ENCODE measurements at places on chromosomes 16 and 17. TPM values are rescaled to one million over a fixed set of nuclear protein-coding genes. Genes with fewer than 3 reads are reported as not detected.

GP1BA gene
- total RNA-seq = not detected

PTX4 gene
- not detected for total RNA-seq

MYH2 gene
- total RNA-seq = not detected

- DNase-seq = no peak
Measured at GRCh38 chr16:85722128-85722893, 28.6 kb downstream of the C16orf74 start.

DNA sequence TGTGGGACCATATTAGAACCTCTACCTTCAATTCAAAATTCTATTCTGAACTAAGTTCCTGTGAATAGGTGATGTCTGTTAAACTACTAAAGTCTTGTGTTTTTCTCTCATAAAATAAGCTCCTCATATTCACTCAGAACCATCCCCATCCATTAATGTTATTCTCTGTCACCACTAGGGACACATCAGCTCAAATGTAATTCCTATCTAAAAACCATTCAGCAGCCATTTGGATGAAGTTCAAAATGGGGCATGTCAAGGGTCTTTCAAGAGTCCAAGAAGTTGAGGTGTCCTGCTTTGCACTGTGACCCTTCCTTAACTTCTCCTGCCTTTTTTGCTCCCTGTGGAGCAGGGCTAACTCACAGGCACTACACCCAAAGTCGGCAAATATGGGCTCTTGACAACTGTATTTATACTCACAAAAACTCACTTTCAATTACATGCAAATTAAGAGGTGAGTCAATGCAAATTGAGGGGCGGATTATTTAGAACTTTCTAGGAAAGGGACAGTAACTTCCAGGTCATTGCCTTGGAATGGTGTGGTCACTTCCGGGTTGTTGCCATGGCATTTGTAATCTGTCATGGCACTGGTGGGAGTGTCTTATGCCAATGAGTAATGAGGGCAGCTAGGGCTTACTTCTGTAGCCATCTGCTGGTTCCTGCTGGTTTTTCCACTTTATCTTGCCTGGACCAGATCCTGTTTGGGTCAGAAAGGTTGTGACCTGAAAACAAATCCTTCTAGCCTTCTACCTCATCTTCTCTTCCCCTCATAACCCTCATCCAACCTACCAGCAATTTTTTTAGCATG is 128.2 kb upstream of the COX10 start:
- DNase-seq = no peak

- no peak for DNase-seq
Measured at GRCh38 chr17:40496170-40496569, 5.3 kb downstream of the TNS4 start.

DNA sequence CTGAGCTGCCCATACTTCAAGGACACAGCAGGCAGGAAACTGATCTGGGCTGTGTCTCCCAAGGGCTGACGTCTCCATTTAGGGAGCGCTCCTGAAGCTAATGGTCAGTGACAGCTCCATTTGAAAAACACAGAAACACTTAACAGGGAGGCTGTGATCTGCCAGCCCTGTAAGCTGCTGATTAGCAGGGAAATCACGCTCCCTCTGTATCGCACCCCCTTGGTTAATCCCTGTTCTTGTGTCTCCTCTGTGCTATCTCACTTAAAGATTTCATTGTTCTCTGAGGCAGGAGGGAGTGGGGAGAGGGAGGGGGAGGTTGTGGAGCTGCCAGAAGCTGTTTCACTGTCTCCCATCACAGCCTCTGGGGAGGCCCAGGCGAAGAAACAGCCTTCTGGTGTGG is 47.4 kb upstream of the CACNG3 start:
- no peak for DNase-seq

GRCh38 chr17:4945944-4946280 is 2.4 kb downstream of the PFN1 start:
- DNase-seq = no peak

DNA sequence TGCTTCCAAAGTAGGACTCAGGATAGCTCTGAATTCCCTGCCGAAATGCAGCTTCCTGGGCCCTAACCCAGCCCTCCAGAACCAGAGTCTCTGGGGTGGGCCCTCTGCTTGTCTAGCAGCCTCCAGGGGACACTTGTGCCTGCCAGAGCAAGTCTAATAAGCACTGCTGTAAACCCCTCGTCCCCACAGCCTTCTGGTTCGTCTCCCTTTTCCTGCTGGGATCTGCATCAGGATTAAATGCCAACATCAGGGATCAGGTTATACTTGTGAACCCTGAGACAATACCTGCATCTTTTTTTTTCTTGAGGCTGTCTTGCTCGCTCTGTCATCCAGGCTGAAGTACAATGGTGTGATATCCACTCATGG is 282.0 kb downstream of the SEC14L1 start:
- DNase-seq = no peak

DNA sequence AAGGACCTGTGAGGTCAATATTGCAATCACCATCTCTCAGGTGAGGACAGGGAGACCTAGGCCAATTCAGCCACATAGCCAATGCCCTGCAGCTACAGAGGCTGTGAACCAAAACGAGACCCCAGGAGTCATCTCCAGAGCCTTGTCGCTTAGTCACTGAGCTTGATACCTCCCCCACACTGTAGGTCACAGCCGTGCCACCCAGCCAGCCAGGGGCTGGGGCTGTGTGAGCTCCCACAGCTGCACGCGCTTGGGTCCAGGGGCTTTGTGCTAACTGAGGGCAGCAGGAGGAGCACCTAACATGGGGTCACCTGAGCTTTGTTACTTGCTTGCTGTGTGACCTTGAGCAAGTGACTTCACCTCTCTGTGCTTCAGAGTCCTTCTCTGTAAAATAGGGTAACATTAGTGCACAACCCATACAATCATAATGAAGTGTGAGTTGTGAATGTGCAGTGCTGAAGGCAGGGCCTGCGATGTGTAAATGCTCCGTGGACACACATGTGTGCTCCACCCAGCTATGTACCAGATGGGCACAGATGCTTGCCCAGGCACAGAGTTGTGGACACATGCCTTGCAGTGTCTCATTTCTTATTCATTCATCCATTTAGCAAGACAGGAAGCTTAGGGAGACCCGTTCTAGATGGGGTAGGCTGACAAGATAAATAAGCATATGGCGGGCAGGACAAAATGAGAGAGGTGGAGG is 25.9 kb downstream of the SBK1 start:
- DNase-seq = no peak

- DNase-seq = peak; percentile 58
Measured at GRCh38 chr17:76384987-76385891, 830 bp downstream of the SPHK1 start.

DNA sequence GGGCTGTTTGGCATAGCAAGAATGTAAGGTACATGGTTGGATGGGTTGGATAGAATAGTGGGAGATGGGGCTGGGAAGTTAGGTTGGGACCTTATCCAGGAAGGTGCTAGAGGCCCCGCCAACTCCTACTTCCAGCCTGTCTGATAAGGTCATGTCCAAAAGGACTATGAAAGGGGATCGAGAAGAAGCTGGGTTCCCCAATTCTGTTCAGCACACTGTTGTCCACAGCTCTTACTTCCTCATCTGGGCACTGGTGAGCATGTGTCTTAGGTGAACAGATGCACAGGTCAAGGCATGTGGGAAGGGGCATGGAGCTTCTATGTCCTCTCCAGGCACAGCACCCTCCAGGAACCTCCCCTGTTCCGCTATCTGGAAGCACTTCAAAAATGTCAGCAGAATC is 5.6 kb upstream of the ULK2 start:
- DNase-seq = no peak

DNA sequence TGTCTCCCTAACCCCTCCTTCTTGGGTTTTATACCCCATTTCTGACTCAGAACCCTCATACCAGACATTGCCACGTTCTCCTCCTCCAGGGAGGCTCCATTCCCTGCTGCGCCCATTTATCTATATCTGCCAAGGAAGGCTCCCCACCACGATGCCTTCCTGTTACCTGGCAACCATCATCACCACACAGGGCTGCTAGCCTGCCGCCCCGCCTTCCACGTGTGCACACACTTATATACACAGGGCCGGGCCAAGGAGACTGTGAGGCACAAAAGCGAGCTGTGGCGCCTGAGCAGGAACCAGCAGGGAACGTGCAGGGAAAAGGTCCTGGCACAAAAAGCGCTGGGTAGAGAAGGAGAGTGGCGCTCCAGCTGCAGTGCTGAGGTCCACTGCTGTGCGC is 261.8 kb downstream of the CBLN1 start:
- no peak for DNase-seq

DNA sequence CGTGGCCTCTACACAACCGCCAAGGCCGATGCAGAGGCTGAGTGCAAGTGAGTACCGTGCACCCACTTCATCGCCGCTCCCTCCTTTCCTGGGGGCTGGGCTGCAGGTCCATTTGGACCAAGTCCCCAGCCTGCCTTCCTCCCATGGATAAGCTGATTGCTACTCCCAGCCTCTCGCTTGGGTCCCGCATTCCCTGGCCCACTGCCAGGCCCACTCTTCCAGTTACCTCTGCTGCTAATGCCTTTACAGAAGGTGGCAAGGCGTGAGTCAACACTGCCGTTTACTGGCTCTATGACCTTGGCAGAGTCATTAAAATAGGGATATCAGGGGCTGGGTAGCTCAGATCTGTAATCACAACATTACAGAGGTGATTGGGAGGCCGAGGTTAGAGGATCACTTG is 11.2 kb downstream of the SULT1A2 start:
- peak; percentile 51 for DNase-seq

- DNase-seq = no peak
Measured at GRCh38 chr17:1390432-1391367, 9.3 kb downstream of the YWHAE start.

DNA sequence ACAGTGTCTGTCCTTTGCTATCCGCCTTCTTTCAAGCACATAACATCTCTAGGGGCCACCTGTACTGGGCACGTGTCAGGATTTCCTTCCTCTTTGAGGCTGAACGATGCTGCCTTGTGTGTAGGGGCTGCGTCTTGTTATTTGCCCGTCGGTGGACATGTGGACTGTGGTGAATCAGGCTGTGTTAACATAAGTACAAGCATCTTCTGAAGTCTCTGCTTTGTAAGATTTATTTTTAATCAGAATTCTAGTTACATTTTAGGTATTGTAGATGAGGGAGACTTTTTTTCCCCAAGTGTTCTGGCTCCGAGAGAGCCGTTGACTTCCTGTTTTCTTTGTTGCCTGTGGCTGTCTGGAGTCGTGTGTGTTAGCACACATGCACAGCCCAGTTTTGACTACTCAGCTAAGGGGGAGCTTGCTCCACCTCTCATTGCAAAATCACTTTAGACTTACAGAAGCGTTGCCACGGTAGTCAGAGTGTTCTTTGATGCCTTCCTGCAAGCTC is 26.1 kb downstream of the SPG7 start:
- DNase-seq = no peak

DNA sequence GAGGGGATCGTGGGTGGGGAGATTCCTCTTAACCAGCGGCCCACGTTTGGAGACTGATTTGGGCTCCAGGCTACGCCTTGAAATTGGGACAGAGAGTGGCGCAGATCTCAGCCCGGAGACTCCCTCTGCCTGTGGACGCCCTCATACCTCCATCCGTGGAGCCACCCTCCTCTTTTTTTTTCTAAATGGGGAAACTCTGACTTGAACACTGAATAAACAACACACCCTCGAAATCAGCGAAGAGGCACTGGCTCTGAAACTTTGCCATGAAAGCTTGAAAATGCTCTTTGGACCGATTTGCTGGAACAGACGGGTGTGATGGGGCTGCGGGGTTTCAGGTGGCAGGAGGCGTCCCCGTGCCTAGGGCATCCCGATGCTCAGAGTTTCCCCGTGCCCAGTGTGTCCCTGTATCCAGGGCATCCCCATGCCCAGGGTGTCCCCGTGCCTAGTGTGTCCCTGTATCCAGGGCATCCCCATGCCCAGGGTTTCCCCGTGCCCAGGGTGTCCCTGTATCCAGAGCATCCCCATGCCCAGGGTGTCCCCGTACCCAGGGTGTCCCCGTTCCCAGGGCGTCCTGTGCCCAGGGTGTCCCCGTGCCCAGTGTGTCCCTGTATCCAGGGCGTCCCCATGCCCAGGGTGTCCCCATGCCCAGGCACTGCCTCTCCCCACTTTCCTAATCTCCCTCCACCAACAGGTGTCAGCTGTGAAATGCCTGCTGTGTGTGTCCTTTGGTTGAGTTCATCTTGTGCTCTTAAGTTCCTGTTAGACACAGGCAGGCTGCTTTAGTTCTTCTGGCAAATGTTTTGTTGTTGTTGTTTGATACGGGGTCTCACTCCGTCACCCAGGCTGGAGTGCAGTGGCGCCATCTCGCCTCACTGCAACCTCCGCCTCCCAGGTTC is 187.0 kb downstream of the SEC14L1 start:
- no peak for DNase-seq

GRCh38 chr16:72739577-72739976 is 308.4 kb downstream of the ZFHX3 start:
- no peak for DNase-seq

- DNase-seq = no peak
Measured at GRCh38 chr16:31109622-31110021, 1.4 kb downstream of the BCKDK start.

- DNase-seq = no peak
Measured at GRCh38 chr17:61687769-61688168, 96.8 kb upstream of the NACA2 start.

DNA sequence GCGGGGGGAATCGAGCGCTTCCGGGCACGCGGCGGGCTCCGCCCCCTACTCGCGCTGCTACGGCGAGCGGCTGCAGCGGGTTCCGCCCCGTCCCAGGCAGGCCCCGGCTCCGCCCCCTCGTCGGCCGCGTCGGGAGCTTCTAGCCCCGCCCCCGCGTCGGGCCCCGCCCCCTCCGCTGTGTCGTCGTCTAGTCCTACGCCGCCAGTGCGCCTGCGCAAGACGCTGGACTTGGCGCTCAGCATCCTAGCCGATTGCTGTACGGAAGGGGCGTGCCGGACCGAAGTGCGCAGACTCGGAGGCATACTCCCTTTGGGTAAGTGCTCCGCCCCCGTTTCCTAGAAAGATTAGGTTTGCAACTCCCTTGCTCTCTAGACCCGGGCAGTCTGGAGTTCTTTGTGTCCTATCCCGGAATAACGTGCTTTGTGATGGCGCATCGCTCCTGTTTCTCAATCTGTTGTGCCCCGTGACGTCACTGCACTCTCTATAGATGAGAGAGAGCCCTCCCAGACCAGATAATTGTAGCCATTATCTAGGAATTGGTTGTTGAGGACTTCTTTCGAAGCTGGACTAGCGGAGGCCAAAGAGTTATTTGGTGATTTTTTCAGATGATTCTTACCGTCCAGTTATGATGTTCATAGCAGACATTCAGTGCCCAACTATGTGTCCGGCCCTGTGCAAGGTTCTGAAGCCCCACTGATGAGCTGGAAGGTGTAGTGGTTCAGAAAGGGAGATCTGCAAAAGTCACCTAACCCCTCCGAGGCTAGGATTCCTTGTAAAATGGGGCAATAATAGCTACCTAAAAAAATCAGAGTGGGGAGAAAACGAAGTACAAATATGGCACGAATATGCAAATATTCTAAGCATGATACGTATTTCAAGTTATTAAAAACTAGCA is 633 bp downstream of the ARMC5 start:
- DNase-seq = peak; percentile 100
